ENCODE measurements at places on chromosomes 2 and 18.

GRCh38 chr2:55430211-55430975, 10.7 kb upstream of the CCDC88A start:
- no peak for DNase-seq

- DNase-seq = no peak
Measured at GRCh38 chr2:234199996-234200395, 149.5 kb downstream of the SPP2 start.

- no peak for DNase-seq
Measured at GRCh38 chr2:69798909-69799526, 30.4 kb upstream of the GMCL1 start.

DNA sequence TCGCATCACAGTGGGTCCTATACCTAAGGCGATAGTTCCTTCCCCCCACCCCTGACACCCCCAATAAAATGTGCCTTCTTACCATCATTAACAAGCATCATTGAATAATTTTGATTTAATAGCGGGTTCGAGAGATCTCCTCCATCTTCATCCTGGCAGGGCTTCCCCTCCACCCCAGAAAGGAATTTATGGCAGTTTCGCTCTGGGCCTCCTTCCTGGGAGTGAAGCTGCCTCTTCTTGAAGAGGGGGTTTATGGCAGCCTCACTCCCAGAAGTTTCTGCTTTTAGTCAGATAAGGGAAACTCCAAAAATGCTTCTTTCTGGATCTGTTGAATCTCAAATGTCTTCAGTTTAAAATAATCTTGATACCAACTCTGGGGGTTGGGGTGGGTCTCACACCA, 45.7 kb downstream of the RRM2 start:
- no peak for DNase-seq

- DNase-seq = peak; percentile 66
Measured at GRCh38 chr18:77899972-77900754, 650.5 kb downstream of the GALR1 start.

GRCh38 chr18:58452454-58453166, 176.3 kb downstream of the ALPK2 start:
- no peak for DNase-seq

DNA sequence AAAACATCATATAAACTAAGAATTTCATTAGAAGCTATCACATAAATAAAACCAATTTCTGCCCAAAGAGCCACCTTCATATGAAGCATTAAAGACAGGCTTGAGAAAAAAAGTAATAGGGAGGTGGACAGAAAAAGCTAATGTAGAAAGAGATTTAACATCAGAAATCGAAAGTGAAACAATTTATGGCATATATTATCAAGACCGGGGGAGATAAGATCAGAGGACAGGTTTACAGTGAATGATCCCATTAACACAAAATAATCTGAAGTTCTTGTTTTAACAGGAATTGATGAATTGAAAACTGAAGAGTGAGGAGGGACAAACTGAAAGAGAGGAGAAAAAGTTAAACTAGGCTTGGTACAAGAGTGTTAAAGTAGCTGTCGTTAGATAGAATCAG, 786.3 kb upstream of the FSHR start:
- peak; percentile 10 for DNase-seq

- no peak for DNase-seq
Measured at GRCh38 chr18:525036-525797, 24.7 kb upstream of the COLEC12 start.

GRCh38 chr2:65361623-65362022, 70.8 kb downstream of the SPRED2 start:
- DNase-seq = no peak

- DNase-seq = no peak
Measured at GRCh38 chr2:64023485-64024258, 4.4 kb upstream of the VPS54 start.

DNA sequence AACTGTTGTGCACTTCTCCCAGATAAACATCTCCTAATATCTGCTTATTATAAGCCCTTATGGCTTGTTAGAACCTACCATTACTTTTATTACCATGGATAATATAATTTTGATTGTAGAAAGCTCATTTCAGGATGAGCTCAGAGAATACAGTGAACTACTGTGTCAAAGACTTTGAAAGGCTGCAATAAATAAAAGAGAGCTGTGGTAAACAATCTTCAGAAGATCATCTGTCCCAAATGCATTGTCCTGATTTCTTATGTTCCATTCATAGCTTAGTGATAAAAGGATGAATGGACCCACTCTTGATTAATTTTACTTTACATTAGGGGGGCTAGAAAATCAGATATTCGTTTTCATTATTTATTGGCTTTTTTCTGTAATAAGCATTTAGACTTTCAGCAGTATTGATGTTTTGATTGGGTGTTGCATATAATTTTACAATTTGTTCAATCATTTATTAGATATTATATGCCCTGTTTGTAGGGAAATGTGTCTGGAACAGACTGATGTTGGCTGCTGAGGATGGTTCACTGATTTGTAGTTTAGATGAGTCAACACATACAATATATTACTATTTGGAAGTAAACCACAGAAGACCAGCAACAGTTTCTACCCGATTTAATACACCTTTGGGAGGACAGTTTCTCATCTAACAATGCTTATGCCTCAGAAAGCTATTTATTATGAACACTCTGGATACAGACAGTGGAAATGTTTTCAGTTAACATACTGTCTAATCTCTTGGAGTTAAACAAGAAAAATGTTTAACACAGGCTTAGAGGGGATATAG, 147.2 kb downstream of the TMEFF2 start:
- DNase-seq = no peak

GRCh38 chr2:65636813-65637483, 204.5 kb upstream of the SPRED2 start:
- DNase-seq = no peak

DNA sequence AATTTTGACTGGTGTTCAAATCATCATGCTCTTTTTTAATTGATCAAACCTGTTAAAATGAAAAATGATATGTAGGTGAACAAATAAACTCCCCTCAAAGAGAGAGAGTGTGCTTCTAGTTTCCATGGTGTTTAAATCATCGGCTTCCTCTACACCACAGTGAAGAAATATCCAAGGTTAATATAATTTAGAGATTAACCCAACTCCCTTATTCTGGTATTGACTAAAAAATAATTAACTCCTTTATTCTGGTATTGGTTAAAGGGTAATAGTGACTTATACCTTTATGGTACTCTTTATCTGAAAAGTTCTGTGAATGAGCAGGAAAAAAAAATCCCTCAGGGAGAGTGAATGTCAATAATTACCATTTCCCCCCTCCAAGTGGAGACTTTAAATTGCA, 93.1 kb downstream of the SPATS2L start:
- no peak for DNase-seq

- no peak for DNase-seq
Measured at GRCh38 chr2:152481881-152482583, 147.1 kb downstream of the FMNL2 start.

DNA sequence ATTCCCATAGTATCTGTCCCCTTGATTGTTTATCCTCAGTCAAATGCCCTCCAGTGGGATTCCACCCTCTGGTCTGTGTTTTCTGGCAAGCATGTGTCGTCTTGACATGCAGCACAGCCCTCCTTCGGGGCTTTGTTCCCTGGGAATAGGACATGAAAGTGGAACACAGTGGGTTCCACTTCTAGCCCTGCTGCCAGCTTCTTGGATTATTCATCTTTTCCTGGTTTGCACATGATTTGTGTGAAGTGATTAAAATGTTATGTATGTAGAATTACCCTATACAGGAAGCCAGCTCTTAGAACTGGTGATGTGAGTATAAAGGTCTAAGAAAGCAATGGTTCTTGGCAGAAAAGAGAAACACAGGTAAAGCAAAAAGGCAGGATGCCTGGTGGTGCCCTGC, 142.3 kb downstream of the TANC1 start:
- DNase-seq = no peak

DNA sequence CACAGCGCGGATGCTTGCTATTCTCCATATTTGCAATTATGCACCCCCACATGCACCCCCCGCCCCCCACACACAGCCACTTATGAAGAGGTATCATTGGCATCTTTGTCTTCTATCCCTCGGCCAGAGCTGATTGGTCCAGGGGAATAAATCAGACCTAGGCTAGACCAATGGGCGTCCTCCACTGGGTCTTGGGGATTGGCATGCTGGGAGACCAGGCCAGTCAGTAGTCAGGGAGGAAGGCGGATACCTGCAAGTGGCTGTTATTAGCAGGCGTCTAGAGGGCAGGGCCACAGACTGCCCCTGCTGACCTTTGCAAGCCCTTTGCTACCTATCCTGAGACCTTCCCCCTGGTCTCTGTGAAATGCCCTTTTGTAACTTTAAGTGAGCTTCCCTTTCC, 30.0 kb downstream of the ATOH8 start:
- no peak for DNase-seq

DNA sequence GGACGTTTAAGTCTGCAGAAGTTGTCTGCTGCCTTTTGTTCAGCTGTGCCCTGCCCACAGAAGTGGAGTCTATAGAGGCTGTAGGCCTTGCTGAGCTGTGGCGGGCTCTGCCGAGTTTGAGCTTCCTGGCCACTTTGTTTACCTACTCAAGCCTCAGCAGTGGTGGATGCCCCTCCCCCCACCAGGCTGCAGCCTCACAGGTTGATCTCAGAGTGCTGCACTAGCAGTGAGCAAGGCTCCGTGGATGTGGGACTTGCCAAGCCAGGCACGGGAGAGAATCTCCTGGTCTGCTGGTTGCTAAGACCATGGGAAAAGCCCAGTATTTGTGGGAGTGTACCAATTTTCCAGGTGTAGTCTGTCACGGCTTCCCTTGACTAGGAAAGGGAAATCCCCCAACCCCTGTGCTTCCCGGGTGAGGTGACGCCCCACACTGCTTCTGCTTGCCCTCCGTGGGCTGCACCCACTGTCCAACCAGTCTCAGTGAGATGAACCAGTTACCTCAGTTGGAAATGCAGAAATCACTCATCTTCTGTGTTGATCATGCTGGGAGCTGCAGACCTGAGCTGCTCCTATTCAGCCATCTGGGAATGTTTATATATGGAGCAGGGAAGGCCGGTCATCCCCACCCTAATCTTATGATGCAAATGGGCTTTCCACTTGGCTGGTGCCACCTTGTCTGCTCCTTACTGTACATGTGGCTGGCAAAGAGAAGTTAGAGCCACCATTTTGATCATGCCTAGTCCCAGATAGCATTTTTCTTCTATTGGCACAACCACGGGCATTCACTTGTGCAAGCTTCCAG, 156.9 kb upstream of the ITGA6 start:
- no peak for DNase-seq
